ENCODE measurements at places on chromosomes 16 and 17.

GRCh38 chr16:70349783-70350182 is 3.1 kb downstream of the DDX19A start:
- no peak for DNase-seq

- DNase-seq: no peak
Measured at GRCh38 chr17:60224064-60224463, 74.3 kb downstream of the CA4 start.

DNA sequence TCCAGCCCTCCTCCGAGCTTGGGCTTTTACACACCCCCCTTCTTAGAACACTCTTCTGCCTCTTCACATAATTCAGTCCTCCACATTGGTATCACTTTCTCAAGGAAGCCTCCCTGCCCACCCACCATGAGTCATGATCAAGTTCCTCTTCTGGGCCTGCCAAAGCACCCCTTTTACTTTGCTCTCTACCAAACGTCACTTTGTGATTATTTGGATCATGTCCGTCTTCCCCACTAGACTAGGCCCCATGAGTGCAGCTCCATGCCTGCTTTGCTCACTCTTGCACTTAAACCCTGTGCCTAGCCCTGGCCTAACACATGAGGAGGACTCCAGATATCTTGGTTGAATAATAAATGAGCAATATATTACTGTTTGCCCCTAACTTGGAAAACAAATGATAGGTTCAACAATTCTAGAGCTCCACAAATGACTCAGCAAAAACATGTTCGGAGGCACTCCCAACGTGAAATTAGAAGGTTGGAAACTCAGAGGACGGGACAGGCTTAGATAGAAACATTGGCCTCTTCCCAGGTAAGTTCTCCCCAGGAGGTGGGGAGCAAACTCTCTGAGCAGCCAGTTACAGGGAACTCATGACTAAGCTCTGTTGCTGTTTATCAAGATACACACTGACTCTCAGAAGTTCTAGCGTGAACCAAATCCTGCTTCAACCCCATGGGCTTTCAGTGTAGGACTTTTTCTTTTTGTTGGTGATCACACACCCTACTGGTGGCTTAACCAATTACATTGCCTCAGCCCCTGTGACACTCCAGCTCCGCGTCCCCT is 28.3 kb downstream of the G6PC1 start:
- no peak for DNase-seq

DNA sequence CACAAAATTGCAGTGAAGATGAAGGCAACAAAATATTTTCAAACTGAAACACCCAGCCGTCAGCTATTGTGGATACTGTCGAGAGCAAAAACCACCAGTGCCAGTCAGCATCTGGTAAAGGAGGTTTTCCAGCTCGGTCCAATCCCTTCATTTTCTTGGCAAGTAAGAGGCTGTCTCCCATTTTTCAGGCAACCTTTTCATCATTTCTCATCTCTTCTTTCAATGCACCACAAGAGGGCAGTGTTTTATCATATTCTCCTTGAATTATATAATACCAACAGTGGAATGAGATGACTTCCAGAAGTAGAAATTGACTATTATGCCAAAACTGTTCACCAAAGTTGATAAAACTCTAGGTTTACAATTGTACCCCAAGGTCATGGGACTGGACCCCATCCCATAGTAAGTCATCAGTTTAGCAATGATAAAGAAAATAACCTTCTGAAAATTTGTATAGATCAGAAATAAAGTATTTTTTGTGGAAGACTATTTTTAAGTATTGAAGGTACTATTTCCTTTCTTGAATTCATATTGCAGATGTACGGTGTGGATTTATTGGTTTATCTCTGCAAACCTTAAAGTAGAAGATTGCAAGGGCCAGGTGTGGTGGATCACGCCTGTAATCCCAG is 16.8 kb downstream of the NQO1 start:
- no peak for DNase-seq

Measured in NCI-H1048 (cell line).